ENCODE measurements at places on chromosomes 7 and 10.

GRCh38 chr10:27724287-27724686, 21.3 kb downstream of the MKX start:
- DNase-seq: no peak

DNA sequence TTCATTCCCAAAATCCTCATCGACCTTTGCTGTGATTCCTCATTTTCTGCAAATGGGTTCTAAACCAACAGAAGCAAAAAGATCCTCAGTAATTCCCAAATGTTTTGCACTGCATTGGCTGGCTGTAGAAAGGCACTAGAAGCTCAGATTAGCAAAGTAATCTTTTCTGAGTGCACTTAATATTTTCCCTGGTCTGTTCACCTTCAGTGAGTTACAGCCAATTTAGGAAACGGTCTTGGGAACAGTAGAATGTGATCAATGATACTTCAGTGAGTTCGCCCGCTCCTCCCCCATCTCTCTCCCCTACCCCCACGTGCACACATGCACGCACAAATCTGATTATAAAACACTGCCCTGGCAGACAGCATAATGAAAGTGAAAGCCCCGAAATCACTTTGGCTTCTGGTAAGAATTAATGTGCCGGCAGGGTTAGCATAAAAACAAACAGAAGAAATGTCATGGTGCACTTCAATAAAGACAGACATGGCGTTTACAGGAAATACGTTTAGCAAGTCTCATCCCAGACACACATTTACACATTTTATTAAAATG, 201.3 kb upstream of the CDCA7L start:
- no peak for DNase-seq

GRCh38 chr7:83476511-83477050, 172.4 kb downstream of the SEMA3E start:
- no peak for DNase-seq

- no peak for DNase-seq
Measured at GRCh38 chr7:121941830-121942229, 68.9 kb downstream of the PTPRZ1 start.

GRCh38 chr7:42193471-42194129, 43.4 kb downstream of the GLI3 start:
- DNase-seq: no peak

DNA sequence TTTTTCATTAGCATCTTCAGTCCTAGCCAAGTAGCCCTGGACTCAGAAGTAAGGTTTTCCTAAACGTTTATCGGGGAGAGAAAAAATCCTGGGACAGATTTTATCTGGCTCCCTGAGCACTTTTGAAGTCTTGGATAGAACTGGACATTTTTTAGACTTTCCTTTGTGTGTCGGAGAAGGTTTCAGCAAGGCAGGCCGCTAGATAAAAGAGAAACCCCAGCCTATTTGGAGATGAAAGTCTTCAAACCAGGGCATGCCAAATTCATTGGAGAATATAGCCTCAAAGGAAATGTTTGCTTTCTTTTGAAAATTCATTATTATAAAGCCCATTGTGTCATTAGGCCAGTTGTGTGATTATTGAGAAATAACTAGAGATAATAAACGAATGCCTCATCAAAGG, 228.1 kb downstream of the BAMBI start:
- no peak for DNase-seq

GRCh38 chr7:21193895-21194294, 234.0 kb upstream of the SP4 start:
- no peak for DNase-seq

DNA sequence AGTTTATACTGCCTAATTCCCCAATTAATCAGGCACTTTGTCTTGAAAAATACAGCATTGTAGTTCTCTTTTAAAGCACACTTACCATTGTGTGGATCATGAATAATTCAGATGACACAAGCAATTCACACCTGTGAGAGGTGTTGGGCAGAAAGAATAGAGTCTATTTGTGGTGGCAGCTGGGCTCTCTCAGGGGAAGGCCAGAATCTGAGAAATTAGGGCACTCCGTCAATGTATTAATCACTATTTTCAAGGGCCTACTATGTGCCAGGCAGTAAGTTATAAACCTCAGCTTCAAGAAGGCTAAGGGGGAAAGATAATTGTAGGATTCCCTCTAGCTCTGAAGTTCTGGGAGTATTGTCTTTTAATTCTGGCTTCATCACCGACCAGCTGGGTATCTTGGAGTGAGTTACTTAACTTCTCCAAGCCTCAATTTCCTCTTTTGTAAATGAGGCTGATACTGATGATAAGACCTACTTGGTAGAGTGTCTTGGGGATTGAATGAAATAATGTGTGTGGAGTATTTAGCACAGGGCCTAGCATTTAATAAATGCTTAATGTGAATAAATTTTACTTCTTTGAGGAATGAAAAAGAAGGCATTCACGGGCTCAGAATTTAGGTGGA, 2.5 kb downstream of the CHN2 start:
- DNase-seq: no peak

GRCh38 chr7:20862554-20862953, 75.9 kb upstream of the SP8 start:
- no peak for DNase-seq

GRCh38 chr10:111989136-111989911, 194.2 kb downstream of the GPAM start:
- no peak for DNase-seq

- no peak for DNase-seq
Measured at GRCh38 chr10:24887855-24888231, 64.6 kb downstream of the PRTFDC1 start.

- DNase-seq: peak; percentile 61
Measured at GRCh38 chr7:74617180-74617744, 40.3 kb upstream of the GTF2I start.

- DNase-seq: peak; percentile 32
Measured at GRCh38 chr10:34292675-34293074, 522.4 kb downstream of the PARD3 start.

DNA sequence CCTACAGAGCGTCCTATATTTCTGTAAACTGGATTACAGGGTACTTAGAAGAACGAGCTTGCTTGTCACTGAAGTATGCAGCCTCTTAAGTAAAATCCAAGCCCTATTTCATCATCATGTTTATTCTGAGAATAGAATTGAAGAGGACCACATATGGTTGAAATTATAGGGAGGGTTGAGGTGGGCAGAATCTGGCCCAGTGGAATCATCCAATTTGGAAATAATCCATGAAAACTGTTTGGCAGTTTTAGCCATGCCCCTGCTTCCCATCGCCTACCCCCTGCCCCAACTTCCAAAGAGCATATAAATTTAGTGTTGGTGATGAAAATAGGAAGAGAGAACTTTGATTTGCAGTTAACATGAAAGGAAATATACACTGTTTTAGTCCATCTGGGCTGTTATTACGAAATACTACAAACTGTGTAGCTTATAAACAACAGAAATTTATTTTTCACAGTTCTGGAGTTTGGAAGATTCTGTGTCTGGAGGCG, 150.4 kb downstream of the PRKG1 start:
- no peak for DNase-seq

- DNase-seq: no peak
Measured at GRCh38 chr10:114352653-114353298, 51.5 kb downstream of the AFAP1L2 start.

DNA sequence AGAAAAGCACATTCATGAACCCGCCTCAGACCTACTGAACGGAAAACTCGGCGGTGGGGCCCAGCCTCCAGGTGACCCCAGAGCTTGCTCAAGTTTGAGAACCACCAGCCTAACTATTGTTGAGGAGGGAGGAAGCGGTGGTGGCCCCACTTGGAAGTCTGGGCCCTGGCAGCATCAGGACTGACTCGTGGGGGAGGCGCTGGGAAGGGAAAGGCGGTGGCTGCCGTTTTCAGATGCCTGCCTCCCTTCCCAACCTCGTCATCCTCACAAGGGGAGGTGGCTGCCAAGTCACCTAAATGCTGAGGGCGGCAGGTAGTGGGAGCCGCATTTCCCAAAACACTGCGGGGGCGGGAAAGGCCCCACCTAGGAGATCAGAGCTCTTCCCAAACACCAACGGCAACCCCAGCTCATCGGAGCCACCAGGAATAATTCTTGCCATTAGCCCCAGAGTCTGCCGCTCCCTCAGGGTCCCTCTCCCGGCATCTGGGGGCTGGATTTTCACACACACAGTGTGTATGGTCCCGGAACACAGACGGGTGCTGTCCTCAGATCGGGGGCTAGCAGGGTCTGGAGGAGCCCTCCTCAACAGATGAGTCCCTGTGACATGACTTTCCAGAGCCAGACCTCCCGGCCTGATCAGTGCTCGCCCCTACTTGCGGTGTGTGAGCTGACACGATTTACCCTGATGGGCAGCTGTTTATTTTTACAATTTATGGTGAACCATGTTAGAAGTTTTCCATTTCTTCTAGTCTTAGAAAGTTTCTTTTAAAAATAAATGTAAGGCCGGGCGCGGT, 31.3 kb downstream of the PRKAG2 start:
- DNase-seq: no peak

- DNase-seq: no peak
Measured at GRCh38 chr10:28680358-28680752, 3.0 kb downstream of the BAMBI start.

GRCh38 chr7:23410446-23411183, 59.7 kb downstream of the IGF2BP3 start:
- DNase-seq: no peak

- DNase-seq: no peak
Measured at GRCh38 chr7:27263781-27264180, 21.2 kb downstream of the EVX1 start.

DNA sequence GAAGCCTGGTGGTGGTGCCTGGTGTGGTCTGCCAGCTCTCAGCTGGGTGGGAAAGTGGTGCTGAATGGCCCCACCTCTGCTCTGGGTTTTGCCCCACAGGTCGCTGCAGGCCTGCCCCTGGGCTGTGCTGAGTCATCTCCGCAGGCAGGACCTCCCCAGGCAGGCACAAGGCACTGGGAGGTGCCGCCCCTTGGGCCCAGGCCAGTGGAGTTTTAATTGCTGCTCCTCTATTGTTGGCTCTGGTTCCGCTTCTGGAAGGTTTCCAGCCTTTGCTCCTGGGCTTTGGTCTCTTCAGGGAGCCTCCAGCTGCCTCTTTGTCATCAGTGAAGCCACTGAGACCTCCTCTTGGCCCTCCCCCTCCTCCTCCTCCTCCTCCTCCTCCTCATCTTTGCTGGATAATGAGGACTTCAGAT, 180.3 kb upstream of the GRB10 start:
- DNase-seq: no peak

- no peak for DNase-seq
Measured at GRCh38 chr10:89301232-89301631, 614 bp upstream of the IFIT2 start.

DNA sequence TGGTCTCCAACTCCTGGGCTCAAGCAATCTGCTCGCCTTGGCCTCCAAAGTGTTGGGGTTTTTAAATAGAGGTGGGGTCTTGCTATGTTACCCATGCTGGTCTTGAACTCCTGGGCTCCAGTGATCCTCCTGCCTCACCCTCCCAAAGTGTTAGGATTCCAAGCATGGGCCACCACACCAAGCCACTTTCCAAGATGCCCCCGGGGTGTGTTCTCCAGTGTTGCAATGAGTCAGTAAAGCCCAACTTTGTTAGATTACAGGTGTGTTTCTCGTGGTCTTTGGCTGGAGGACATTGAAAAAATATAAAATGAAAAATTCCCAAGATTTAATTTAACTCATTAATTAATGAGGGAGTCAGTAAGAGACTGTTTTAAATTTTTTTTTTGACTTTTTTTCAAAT, 29.2 kb downstream of the TACR2 start:
- DNase-seq: no peak

GRCh38 chr10:22810643-22811465, 96.5 kb upstream of the PIP4K2A start:
- DNase-seq: no peak

DNA sequence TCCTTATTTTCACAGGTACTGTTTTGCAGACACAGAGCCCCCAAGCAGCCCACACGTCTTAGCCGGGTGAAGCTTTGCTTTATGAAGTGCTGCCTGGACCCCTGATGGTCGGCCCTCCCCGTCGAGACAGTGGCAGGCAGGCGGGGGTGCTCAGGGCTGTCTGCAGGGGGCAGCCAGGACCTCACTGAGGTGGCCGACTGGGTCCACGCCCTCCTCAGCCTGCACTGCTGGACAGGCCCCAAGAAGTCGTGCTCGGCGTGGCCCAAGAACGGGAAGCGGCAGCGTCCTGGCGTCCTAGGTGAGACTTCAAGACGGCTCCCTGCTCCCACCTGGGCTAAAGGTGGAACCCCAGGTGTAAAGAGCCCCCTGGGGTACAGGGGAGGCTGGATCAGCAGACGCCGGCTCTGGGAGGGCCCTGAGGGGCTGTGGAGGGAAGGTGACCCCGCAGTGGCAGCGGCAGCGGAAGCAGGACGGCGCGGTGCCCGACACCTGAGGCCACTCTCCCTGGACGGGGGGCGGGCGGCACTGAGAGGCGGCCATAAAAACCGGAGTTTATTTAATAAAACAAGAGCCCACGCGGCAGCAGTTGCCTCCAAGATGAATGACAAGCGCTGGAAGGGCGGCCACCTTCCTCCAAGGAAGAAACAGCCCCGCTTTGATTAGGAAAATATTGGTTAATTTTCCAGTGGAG, 179.4 kb downstream of the ELFN1 start:
- no peak for DNase-seq

GRCh38 chr10:102229810-102230263, 3.7 kb downstream of the ELOVL3 start:
- DNase-seq: peak; percentile 71

DNA sequence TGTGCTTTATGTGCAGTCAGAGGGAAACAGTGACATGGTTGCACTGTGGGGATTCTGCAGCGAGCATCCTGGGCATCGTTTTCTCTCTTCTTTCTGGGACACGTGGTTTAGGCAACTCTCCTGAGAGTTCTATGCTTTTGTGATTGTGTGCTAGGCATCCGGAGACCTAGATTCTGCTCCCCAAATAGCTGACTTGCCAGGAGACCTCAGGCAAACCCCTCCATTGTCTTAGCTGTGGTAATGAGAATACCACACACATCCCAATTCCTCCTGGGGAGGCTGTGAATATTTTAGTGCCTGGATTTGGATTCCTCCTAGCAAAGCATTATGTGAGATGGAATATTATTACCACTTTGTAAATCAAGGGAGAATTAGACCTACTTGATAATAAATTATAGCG, 611.9 kb upstream of the C7orf33 start:
- no peak for DNase-seq

- DNase-seq: no peak
Measured at GRCh38 chr10:34031400-34031799, 696.9 kb upstream of the NRP1 start.

DNA sequence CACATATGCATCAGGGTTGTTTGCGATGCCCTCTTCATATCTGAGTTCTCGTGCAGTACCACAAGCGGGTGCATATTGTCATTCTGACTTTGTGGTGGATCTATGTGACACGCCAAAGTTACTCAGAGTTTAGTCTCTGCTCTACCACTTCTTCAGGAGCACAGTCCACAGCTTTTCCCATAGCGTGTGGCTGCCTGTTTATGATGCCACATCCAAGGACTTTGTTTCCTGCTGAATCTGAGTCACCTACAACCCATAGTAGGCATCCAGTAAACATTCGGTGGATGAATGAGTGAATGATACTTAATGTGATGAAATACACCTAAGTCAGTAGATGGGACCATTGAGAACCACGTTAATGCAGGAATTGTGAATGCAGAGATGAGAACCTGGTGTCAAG, 15.0 kb downstream of the ADRA2A start:
- DNase-seq: no peak

- no peak for DNase-seq
Measured at GRCh38 chr7:39702133-39702532, 78.8 kb downstream of the RALA start.

- DNase-seq: no peak
Measured at GRCh38 chr7:135414850-135415439, 95.0 kb downstream of the CNOT4 start.

- DNase-seq: no peak
Measured at GRCh38 chr10:76089556-76090180, 658.2 kb downstream of the LRMDA start.
